CD8-positive, alpha-beta T cell (primary cell): ENCODE measurements at places on chromosomes 6 and 20.
A peak's percentile ranks its signal among the peaks of the same experiment; 100 is the strongest.

- no peak for DNase-seq
These were observed 41.1 kb upstream of the ZNF831 start for GRCh38 chr20:59122566-59122919.

GRCh38 chr6:155274533-155274932 is 10.7 kb downstream of the CLDN20 start:
- no peak for DNase-seq

DNA sequence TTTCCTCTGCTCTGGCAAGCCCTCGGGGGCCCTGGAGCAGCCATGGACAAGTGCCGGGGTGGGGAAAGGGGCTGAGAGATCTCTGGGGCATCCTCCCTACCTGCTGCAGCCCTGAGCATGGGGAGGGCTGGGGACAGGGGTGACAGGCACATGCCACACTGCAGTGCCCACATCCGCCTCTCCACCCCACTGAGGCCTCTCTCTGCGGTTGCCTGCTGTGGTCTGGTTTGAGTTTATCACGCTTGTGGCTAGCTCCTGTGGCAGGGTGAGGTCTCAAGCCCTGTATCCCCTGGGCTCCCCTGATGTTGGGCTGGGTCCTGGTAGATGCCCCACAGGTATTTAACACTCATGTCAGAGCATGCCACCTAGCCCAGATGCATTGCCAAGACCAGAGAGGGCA is 52.9 kb upstream of the MLN start:
- peak; percentile 87 for DNase-seq

DNA sequence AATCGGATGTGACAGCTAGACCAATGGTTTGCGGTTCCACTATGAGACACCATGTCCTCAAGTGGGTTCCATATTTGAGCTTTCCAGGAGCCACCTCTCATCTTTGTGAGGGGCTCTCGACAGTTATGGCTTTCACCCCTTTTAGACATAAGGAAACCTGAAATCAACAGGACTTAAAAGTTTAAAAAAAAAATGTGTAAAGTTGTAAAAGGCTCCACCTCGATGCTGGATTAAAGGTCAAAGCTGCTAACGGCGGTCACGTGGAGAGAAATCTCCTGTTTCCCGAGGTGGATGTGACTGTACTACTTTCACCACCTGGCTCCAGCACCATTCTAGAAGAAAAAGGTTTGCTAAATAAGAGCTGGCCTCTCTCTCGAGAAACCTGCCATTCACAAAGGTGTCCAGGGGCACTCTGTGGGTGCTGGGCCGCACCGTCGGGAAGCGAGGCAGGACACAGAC is 542 bp downstream of the ATP5F1E start:
- no peak for DNase-seq

GRCh38 chr6:139568956-139569538 is 194.6 kb upstream of the CITED2 start:
- DNase-seq: no peak

- no peak for DNase-seq
These were observed 8.0 kb upstream of the KIF13A start for GRCh38 chr6:17995414-17995813.

GRCh38 chr6:165701564-165702354 is 38.7 kb upstream of the PDE10A start:
- DNase-seq: no peak

DNA sequence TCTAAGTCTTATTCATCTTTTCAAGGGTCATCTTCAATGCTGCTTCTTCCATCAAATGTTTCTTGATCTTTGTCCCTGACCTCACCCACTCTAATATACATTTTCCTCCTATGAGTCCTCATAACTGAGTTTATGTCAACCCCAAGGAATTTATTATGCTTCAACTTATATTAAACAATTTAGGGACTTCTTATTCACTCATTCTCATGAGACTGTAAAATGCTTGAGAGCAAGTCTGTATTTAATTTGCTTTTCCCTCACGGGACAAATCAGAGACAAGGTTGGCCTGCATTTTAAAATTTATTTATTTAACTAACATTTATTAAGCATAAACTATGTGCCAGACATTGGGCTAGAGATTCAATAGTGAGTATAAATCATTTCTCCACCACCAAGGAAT is 312.0 kb upstream of the NT5E start:
- DNase-seq: no peak

- peak; percentile 58 for DNase-seq
These were observed 92.8 kb upstream of the BTN3A2 start for GRCh38 chr6:26272171-26272637.

DNA sequence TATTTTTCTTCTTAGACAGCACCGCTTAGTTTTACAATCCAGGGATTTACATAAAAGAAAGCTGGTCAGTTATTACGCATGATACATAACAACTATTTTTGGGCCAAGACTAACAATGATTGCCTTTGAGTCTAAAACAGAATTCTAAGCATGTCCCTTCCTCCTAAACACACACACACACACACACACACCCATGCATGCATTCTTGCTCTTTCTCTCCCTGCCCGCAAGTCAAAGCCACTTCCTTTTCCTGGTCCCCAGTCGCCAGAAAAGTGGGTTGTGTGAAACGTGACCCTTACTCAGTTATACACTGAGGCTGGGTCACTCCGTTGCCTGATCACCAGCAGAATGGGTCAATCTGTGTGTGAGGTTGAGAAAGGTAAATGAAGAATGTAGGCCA is 31.4 kb downstream of the FYN start:
- DNase-seq: peak; percentile 46

GRCh38 chr6:88386167-88386566 is 220.0 kb upstream of the CNR1 start:
- DNase-seq: no peak

GRCh38 chr6:4649728-4650127 is 126.5 kb upstream of the CDYL start:
- DNase-seq: no peak

DNA sequence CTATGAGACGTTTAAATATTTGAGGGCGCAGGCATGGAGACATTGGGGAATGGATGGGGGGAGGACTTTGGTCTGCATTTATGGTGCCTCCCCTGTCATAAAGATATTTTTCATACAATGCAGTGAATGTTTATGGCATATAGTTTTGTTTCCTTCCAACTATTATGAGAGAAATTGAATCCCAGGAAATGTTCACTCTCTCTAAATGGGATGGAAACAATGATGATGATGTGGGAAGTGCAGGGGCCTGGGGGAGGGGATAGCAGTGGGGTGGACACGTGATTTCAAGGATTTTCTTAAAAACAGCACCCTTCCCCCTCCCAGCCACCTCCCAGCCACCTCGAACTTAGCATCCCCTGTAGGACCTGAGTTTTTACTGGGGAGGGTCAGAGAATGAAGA is 69.9 kb downstream of the TOX2 start:
- DNase-seq: no peak

GRCh38 chr6:75893058-75893775 is 144.2 kb downstream of the MYO6 start:
- DNase-seq: no peak

DNA sequence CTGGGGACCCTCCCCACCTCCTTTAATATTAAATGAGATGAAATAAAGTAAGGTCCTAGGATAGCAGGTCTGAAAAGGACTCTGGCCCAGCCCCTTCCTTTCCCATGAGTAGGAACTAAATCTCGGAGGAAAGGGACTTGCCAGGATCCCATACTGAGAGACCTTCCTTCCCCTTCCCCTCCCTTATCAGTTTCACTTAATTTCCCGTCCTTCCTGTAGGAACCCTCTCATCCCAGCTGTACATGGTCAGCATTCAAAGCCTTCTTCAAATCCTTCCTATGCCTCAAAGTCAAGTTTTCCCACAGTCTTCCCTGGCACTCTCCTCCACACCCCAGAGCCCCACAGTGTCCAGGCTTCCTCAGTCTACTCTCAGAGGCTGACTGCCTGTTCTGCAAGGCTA is 71.3 kb upstream of the MYL9 start:
- DNase-seq: no peak
